Posterior cingulate gyrus (tissue), 11 donors: ENCODE measurements at places on chromosomes 6 and 20.
A peak's percentile ranks its signal among the peaks of the same experiment; 100 is the strongest.

GRCh38 chr6:4636881-4637224, 139.4 kb upstream of the CDYL start:
- DNase-seq = no peak

- no peak for DNase-seq
These were observed 11.7 kb downstream of the MMP24 start for GRCh38 chr20:35238170-35238569.

DNA sequence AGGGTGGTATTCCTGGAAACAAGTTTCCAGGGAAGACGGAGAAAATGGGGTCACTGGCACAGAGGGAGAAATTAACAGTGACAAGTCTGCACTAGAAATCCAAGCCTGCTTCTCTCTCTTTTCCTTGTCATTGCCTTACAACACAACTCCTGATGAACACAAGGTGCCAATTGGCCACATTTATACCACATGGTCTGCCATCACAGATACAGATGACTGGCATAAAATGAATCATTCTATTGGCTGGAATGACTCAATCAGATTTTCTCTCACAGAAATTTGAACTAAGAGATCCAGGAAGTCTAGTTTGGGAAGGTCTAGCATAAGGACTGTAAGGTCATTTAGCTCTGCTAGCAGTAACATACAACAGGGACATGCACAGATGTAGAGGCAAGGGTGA, 190.3 kb downstream of the LINC00237 start:
- no peak for DNase-seq

DNA sequence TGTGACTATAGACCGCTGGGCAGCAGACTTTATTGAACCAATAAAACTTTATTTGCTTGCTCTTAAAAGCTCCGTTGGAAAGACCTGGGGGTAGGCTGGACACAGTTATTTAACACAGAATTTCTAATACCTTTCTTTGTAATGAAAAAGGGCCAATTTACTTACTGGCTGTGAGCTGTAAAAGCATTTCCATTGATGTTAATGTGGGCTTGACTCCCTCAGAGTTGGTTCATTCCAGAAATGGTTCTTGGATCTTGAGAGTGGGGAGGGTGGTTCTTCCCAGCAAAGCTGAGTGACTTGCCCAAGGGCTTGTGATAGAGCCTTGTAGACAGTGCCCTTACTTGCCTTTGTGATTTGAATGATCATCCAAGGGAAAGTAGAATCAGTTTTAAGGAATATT, 100.6 kb downstream of the SOX4 start:
- no peak for DNase-seq

- DNase-seq = no peak
These were observed 9.1 kb downstream of the CEBPB start for GRCh38 chr20:50199703-50200102.

GRCh38 chr6:143486752-143487151, 24.8 kb downstream of the FUCA2 start:
- no peak for DNase-seq

DNA sequence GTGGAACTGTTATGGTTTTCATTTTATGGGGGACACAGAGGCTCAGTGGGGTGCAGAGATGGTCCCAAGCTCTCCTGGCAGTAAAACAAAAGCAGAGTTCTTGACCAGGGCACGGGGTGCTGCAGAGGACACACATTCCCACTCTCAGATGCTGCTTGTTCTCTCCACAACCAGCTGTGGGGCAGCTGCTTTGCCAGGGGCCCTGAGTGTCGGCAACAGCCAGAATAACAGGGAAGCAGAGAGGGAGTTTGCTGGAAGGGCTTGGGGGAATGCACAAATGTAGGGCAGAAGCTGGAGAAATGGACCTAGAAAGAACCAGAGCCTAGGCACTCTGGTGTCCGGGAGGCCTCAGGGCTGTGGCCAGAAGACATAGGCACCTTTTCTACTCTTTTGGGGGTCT, 93.7 kb downstream of the CDH26 start:
- no peak for DNase-seq

- DNase-seq = peak; percentile 87
These were observed at the start of gene GMEB2 for GRCh38 chr20:63626424-63627128. Gene GMEB2, minus strand, starts transcription at chr20:63627101. Its CDS starts 7,704 bp downstream, at chr20:63619397.

DNA sequence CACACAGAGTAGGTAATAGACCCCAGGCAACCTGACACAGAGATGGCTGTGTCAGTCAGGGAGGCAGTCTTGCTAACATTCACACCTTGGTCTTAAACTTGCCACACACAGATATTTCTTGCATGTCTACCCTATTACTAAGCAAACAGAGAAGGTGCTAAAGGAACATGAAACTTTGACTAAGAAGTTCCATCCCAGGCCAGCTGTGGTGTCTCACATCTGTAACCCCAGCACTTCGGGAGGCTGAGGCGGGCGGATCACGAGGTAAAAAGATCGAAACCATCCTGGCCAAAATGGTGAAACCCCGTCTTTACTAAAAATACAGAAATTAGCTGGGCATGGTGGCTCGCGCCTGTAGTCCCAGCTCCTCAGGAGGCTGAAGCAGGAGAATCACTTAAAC, 222.4 kb upstream of the JARID2 start:
- DNase-seq = no peak

DNA sequence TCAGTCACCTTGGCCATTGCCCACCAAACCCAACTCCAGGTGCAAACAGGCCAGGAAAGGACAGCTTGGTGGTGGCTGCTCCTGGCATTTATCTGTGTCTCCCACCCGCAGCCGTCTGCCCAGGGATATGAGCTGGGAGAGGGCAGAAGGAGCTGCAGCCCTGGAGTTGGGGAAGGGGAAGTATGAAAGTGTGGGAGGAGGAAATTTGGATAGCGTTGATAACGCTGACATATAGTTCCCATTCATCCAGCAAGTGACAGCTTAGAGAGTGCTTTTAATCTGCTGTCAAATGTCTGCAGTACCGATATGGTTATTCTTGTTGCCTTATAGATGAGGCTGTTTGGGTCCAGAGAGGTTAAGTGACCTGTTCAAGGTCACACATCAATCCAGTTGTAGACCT, 741 bp downstream of the KCNK16 start:
- peak; percentile 29 for DNase-seq

DNA sequence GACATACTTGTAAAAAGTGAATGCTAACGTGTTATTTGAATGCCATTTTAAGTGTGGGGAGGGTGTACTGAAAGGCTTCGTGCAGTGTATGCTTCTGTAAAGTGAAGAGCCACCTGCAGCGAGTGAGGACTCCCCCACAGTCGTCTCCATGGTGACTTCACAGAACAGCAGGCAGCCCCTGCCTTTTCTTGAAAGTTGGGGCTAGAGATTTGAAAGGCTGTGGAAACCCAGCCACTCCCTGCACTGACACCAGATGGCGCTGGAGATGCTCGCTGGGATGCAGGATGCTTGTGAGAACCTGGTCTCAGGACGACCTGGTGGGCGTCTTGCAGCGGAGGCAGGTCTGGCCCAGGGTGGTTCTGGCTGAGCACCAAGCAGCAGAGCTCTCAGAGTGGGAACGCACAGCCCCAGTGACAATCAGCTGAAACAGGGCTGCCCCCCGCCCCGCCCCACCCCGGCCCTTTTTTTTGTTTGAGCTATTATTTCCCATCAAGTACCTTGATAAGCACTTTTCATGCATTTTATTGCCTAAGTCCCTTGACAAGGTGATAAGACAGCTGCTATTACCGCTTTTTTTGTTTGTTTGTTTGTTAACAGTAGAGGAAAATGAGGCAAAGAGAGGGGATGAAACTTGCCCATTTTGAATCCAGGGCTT, 150.3 kb downstream of the SYCP2 start:
- DNase-seq = peak; percentile 94

GRCh38 chr6:115613488-115613887, 447.2 kb downstream of the FRK start:
- no peak for DNase-seq
